ENCODE measurements at places on chromosomes 1 and 21.

DNA sequence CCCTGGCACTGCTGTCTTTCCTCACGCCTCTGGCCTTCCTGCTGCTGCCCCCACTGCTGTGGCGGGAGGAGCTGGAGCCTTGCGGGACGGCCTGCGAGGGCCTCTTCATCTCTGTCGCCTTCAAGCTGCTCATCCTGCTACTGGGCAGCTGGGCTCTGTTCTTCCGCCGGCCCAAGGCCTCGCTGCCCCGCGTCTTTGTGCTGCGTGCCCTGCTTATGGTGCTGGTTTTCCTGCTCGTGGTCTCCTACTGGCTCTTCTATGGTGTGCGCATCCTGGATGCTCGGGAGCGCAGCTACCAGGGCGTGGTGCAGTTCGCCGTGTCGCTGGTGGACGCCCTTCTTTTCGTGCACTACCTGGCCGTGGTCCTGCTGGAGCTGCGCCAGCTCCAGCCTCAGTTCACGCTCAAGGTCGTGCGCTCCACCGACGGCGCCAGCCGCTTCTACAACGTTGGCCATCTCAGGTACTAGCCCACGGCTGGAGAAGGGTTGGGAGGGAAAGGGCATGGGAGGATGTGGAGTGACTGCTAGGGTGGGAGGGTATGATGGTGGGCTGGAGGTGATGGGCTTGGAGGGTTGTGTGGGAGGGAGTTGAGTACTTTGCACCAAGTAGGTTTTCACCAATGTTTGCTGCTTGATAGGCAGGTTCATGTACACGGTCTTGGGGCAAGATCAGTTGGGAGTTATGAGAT is 18.9 kb downstream of the VANGL2 start:
- no peak for DNase-seq

DNA sequence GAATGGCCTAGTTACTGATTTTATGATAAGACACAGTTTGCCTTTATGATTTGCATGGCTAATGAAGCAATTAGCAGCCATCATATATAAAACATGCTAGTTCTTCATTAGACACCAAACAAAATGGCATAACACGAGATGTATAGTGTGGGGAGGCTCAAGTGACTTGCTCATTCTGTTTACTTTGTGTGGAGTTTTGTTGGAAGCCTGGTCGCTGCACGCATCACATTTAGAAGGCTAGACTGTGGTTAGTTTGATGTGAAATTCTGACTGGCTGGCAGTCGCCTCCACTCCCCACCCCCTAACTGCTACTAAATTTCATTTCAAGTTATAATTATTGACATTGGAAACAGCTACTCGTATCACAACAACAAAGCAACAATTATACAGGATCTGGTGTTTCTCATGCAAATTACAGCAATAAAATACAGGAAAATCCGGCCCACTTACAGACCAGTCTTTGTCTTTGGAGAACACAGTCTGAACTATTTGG is 356.1 kb downstream of the LMO4 start:
- DNase-seq, result no peak

DNA sequence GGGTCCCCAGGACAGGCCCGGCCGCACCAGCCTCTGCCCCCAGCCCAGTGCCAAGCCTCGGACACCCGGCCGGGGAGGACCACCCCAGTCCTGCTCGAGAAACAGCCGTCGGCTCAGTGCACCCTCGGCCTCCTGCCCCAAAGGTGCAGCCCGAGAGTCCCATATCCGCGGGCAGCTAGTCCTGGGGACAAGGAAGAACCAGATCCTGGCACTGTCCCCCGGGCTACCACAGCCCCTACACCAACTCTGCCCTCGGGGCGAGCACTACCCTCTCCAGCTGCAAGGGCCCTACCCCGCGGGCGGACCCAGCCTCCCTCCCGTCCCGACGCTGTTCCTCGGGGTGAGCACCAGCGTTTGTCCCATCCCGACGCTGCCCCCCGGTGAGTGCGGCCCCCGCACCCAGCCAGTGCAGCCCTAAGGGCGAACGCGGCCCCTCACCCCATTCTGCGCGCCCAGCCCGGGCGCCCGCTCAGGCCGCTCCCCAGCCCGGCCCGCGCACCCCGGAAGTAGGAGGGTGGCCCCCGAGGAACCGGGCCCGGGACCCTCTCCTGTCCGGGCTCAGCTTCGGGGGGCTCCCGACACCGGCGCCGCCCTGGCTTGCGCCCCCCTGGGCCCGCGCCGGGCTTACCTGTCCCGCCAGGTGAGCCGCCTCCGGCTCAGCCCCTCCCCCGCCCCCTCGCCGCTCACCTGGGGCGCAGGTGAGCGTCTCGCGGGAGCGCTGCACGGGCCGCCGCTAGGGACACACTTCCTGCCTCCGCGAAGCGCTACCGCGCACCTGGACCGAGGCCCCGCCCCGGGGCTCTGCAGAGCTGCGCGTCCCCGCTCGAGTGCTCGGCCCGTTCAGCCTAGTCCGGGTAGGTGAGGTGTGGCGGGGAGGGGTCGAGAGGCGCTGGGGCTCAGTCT is at the start of gene KDF1:
KDF1 (minus strand) TSS at position 747 of the 903 bp plus-strand sequence. CDS start 8,088 bp downstream, outside the sequence.
- no peak for DNase-seq

DNA sequence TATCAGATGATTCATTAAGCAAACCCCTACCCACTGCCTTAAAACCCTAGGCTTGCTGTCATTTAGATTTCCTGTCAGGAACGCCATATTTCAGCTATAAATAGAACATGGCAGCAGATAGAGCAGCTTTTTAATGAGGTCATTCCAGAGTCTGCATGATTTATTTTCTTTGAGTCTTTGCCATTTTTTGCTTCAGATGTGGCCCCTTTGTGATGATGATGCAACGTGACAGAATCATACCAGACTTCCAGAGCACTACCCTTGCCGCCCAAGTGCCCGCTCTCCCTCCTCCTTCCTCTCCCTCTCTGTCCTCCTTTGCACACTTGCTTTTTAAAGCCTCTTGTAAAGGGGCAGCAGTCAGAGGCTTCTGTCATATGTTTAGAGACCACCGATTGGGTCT is 55.5 kb upstream of the TRIM67 start:
- peak; percentile 84 for DNase-seq

DNA sequence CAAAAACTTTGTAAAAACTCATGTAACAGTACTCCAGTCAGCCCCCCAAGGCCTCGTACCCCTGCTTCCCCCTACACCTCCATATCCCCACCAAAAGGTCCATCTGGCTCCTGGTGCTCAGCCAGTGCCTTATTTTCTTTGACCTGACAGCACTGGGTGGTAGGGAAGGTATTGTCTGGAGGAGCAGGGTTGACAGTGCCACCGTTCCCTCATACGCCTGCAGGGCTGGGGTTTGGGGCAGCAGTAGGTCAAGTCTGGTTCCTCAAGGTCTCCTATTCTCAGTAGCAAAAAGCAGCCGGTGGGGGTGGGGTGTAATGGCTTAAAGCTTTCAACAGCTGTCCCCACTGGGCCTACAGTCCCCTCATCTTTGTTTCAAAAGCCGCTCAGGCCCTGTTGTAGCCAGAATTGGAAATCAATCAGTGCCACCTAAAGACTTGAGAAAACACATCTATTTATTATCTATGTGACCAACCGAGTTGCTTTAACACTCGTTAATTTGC is 25.3 kb upstream of the TTF2 start:
- DNase-seq, result no peak

DNA sequence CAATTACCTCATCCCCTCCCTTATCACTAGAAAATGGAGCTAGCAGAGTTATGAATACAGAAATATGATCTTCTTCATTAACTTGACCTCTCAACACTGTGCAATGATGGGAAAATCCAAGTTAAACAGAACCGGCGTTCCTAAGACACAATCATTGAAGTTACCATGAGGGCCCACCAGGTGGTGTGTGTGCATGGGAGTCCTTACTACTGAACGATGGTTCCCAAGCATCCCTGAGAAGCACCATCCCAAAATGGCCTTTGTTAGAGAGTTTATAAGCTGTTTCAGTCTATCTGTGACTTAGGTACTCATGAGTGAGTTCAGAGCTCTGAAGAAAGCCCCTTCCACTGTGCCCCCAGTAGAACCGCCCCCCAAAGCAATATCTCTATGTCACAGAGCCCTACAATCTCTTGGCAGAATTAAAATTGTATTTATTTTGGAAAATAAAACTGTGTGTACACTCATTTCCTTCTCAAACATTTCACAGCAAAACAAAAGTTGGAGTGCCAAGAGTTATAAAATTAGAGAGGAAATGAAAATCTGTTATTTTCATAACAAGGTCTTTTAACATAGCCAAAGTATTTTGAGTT is 56.8 kb downstream of the PLD5 start:
- peak; percentile 6 for DNase-seq

GRCh38 chr1:50981741-50982140 is 11.7 kb downstream of the CDKN2C start:
- no peak for DNase-seq

DNA sequence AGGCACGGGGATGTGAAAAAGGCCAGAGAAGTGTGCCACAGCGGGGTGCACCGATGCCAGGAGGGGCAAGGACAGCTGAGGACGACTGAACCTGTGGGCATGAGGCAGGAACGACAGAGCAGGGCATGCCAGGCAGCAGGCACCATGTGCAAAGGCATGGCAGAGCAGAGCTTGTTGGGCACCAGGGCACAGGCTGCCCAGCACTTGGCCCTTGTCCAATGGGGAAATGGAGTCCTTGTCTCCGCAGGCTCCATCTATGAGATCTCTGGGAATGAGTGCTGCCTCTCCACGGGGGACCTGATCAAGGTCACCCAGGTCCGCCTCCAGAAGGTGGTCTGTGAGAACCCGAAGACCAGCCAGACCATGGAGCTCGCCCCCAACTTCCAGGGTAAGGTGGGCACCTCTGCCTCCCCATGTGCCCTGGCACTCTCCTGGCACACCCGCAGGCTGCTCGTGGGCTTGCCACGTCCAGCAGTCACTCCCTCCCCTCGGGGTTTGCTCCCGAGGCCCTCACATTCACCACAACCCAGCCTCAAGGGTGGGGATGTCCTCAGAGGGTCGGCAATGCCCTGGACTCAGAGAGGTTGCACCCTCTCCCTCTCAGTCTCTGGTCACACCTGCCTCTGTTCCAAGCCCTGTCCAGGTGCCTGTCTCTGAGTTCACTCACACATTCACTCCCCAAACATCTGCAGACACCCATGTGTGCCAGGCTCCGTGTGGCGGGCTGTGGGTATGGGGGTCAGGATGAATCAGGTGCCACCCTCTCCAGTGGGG is 4.2 kb downstream of the THEMIS2 start:
- no peak for DNase-seq

- DNase-seq, result no peak
Observed at GRCh38 chr1:2380816-2381591, 10.3 kb downstream of the MORN1 start.

DNA sequence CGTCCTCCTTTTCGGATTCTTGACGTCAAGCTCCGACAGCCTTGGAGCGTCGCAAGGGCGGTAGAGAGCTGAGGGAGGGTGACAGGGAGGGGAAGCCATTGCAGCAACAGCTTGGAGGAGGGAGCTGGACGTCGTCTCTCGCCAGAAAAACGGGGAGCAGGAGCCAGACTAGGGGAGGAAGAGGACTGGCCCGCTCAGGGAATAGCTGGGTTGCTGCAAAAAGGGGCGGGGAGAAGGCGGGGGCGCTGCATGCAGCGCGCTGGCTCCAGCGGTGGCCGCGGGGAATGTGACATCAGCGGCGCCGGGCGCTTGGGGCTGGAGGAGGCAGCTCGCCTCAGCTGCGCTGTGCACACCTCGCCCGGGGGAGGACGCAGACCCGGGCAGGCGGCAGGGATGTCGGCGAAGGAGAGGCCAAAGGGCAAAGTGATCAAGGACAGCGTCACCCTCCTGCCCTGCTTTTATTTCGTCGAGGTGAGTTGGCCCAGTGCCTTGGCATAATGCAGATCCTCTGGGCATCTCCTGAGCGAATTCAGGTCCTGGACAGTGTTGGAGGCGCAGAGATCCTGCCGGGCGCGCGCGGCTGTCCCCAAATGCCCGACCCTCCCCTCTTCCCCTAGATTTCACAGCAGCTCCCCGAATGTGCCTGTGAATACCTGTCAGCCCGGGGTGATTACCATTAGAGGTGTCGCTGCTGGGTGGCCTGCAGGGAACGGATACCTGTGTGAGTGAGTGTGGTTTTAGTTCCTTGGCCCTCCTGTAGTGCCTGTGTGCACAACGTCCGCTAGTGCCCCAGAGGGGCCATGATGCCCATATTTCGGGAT is at the start of gene PLPPR4:
PLPPR4 (plus strand) TSS at position 292 of the 821 bp plus-strand sequence; CDS start at position 394, 102 bp downstream.
- peak; percentile 1 for DNase-seq

DNA sequence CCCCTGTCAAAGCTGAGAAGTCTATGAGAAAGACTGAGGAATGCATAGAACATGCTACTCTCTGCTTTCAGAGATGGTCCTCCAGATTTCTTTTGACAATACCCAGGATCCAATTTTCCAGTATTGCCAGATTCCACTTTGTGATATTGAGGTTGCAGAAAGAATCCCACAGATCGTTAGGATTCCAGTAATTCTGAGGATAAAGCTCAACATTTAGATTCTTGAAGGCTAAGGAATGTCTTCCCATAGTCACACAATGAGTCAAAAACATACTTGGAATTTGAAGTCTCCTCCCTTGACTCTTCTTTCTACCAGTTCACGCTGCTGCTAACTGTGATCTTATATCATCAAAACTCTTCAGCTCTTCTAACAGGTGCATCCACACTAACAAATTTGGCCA is 57.1 kb downstream of the TNFSF18 start:
- no peak for DNase-seq

- DNase-seq, result no peak
Observed at GRCh38 chr1:165671526-165671925, 26.8 kb downstream of the ALDH9A1 start.

GRCh38 chr1:228920831-228921230 is 185.6 kb downstream of the RHOU start:
- no peak for DNase-seq

DNA sequence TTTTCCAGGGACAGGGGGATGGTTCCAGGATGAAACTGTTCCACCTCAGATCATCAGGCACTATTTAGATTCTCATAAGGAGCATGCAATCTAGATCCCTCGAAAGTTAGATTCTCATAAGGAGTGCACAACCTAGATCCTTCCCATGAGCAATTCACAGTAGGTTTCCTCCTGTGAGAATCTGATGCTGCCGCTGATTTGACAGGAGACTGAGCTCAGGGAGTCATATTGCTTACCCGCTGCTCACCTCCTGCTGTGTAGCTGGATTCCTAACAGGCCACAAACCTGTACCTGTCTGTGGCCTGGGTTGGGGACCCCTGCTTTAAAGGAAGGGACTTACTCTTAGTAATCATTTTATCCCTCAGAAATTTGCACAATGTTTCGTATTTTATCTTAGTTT is 9.3 kb downstream of the CTH start:
- DNase-seq, result no peak

DNA sequence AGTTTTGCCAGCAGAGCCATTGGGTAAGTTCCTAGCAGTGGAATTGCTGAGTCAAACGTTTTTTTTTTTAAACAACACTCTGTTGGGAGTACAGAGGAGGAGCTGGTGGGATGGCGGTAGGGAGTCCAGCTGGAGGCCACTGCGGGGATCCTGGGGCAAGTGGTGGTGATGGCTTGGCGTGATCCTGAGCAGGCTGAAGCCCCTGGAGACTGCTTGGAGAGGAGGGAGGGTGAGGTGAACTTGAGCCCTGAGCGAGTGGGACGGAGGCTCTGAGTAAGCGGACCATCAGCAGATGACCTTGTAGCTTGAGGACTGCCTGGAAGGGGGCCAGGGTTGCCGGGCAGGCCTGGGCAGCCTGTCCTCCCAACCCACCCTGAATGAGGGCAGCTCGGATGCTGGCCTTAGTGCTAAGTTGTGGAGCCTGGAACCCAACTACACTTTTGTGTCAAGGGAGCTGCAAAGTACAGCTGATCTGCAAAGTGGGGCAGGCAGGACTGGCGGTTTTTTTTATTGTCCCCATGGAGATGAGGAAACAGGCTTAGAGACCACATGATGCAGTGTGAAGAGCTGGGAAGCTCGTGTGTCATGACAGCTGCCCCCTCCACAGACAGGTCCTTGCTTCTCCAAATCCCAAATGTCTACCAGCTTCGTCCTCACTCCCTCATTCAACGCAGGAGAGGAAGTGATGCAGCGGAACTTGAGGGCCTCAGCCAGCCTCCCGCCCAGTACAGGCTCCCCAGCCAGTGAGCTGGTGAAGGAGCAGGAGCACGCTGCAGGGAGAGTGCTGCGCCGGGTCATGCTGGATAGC is 20.2 kb downstream of the MRPL37 start:
- no peak for DNase-seq
